ENCODE measurements at places on chromosomes 3 and 15.

GRCh38 chr3:114939920-114940319, 207.2 kb downstream of the ZBTB20 start:
- no peak for DNase-seq
- no peak overlapping the region for H3K27ac ChIP-seq
- no peaks in the 10 kb centered on the region for H3K36me3 ChIP-seq

GRCh38 chr3:16300307-16300706, 35.3 kb downstream of the OXNAD1 start:
- H3K36me3 ChIP-seq: peaks cover 65% of the 10 kb centered on the region
- H3K27me3 ChIP-seq: no peaks in the 10 kb centered on the region
- H3K4me3 ChIP-seq: peak overlapping the region; percentile 35
- no peak for DNase-seq
- H3K27ac ChIP-seq: peak overlapping the region; percentile 77

DNA sequence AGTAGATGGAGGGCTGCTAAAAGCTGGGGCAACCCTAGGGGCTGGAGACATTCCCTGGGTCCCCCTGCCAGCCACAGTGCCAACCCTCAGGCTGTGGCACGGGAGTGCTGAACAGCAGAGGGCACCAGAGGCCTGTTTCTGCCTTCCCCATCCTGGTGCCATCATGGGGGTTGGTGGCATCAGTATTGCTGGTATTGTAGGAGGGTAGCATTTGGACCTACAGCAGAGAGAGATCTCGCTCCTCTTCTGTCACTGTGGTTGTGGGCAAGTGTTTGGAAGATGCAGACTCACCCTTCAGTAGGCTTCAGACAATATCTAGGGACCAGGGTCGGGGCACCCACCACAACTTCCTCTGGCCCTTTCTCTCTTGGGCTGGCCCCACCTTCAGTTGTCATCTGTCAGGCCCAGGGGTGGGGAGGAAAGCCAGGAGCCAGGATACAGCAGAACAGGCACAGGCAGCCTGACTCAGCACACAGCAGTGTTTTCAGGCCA, 123.5 kb downstream of the RPLP1 start:
- no peaks in the 10 kb centered on the region for H3K36me3 ChIP-seq
- DNase-seq: peak; percentile 44
- no peaks in the 10 kb centered on the region for H3K4me1 ChIP-seq

- H3K4me1 ChIP-seq: no peaks in the 10 kb centered on the region
- H3K4me3 ChIP-seq: no peak overlapping the region
- H3K36me3 ChIP-seq: no peaks in the 10 kb centered on the region
- H3K27me3 ChIP-seq: no peaks in the 10 kb centered on the region
Observed at GRCh38 chr3:3087716-3088465, 22.3 kb downstream of the IL5RA start.

DNA sequence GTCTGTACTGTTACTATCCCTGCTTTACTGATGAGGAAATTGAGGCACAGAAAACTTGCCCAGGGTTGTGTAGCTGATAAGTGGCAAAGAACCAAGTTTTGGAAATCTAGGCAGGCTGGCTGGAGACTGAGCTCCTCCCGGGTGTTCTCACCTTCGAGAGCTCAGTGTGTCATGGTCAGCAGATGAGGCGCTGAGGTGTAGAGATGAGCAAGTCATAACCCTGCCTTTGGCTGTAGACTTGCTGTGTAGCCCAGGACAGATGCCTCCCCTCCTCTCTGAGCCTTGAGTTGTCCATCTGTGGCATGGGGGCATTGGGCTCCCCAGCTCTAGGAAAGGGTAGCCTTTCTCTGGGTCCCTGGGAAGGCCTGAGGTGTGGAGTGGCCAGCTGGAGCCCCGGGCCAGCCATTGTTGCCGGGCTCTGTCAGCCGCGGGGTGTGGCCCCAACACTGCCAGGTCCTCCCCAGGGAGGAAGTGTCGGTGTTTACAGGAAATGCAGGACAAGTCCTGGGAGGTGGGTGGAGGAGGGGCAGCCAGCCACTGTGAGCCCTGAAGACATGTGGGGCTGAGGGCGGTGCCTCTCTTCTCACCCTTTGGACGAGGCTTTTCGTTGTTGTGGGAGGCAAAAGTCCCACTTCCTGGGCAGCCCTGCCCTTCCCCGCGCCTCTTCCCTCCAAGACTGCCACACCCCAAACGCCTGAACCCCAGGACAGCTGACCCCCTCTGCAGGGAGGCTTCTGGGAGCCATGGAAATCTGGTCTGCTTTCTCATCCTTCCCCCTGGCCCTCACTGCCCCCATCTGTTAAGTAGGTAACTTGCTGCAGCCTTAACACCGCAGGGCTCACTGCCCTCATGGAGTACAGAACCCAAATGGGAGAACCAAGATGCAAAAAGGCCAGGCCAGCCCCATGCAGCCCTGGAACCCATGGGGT, 29.1 kb downstream of the FGD5 start:
- DNase-seq: no peak
- H3K27ac ChIP-seq: no peak overlapping the region
- peaks cover 30% of the 10 kb centered on the region for H3K27me3 ChIP-seq

DNA sequence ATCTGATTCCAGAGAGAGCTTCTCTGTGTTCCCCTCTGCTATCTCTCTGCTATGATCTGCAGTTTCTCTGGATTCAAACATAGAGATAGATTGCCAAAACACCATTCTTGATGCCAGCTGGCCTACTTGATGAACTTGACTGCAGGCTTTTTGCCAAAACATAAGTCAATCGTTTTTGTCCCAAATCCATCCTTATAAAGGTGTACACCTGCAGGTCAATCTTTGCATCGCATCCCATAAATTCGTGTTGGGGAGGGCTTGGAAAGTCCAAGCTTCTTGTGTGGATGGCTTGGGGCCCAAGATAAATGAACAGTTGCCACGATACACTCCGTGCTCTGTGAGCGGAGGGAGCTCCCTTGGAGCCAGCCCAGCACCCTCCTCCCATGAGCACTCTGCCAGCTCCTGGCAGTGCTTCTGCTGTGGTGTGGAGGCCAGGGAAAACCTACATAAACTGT, 2.7 kb downstream of the CERS3 start:
- no peaks in the 10 kb centered on the region for H3K27me3 ChIP-seq

- no peaks in the 10 kb centered on the region for H3K27me3 ChIP-seq
- H3K27ac ChIP-seq: no peak overlapping the region
- no peak overlapping the region for H3K4me3 ChIP-seq
- H3K4me1 ChIP-seq: no peaks in the 10 kb centered on the region
Observed at GRCh38 chr3:180698760-180699270, 19.5 kb upstream of the CCDC39 start.

DNA sequence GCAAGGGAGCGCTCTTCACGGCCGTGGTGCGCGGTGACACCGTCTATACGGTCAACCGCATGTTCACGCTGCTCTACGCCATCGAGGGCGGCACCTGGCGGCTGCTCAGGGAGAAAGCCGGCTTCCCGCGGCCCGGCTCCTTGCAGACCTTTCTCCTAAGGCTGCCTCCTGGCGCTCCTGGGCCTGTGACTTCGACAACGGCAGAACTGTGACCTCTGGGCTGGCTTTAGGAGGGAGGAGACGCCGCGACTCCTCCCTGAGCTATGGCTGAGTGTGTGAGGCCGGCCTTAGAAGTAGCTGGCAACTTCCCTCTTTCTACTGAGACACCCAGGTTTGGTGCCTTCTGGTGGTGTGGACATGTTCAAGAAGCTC, 1.4 kb downstream of the KBTBD13 start:
- DNase-seq: peak; percentile 27
- peaks cover 19% of the 10 kb centered on the region for H3K4me1 ChIP-seq
- H3K36me3 ChIP-seq: no peaks in the 10 kb centered on the region
- H3K27ac ChIP-seq: no peak overlapping the region

DNA sequence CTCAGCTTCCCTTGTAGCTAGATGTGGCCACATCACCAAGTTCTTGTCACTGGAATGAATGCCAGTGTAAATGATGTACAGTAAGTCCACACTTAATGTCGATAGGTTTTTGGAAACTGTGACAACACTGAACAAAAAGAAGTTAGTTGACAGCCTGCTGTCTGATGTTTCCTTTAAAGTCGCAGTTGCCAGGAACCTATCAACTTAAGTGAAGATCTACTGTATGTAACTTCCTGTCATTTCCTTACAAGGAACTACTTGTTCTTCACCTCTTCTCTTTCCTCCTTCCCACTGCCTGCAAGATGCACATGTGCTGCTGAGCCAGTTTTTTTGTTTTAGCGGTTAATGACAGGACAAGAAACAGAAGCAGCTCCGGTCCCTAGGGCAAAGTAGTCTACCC, 44.6 kb downstream of the HDGFL3 start:
- H3K27ac ChIP-seq: no peak overlapping the region
- peaks cover 17% of the 10 kb centered on the region for H3K4me1 ChIP-seq
- H3K4me3 ChIP-seq: no peak overlapping the region
- peaks cover 4% of the 10 kb centered on the region for H3K27me3 ChIP-seq
- H3K36me3 ChIP-seq: no peaks in the 10 kb centered on the region
- DNase-seq: peak; percentile 3

- no peaks in the 10 kb centered on the region for H3K27me3 ChIP-seq
- DNase-seq: no peak
- H3K4me3 ChIP-seq: no peak overlapping the region
- no peaks in the 10 kb centered on the region for H3K4me1 ChIP-seq
- H3K36me3 ChIP-seq: no peaks in the 10 kb centered on the region
Observed at GRCh38 chr3:42736081-42736480, 33.5 kb upstream of the HHATL start.

DNA sequence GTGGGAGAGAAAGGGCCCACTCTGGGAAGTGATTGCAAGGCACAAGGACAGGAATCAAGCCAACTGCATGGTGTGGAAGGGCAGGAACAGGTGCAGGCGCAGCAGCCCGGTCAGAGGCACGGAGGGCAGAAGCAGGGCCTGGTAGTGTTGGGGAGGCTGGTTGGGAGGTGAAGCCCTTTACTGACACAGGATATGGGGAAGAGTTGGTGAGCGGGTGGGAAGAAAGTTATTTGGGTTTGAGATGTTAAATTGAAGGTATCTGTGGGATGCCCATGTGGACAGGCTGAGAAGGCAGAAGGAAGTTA, 83.6 kb upstream of the ABHD2 start:
- H3K36me3 ChIP-seq: no peaks in the 10 kb centered on the region
- no peaks in the 10 kb centered on the region for H3K4me1 ChIP-seq
- DNase-seq: no peak
- H3K4me3 ChIP-seq: no peak overlapping the region

DNA sequence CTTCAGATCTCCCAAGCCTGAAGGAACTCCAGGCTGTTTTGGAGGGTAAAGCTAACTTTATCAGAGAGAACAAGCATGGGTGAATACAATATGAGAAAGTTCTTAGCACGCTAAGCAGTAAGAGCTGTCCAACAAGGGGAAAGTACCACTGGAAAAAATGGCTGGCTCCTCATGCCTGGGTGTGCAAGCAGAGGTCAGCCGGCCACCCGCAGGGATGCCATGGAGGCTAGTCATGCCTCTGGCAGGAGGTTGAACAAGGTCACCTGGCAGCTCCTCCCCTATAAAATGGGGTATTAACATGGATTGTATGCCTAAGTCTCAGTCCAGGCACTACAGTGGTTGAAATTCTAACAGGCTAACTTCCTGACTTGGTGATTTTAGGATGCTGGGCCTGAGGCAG, 75.4 kb upstream of the SLC6A1 start:
- no peak overlapping the region for H3K4me3 ChIP-seq
- no peak for DNase-seq
- no peak overlapping the region for H3K27ac ChIP-seq
- H3K36me3 ChIP-seq: no peaks in the 10 kb centered on the region
- no peaks in the 10 kb centered on the region for H3K4me1 ChIP-seq
- no peaks in the 10 kb centered on the region for H3K27me3 ChIP-seq

DNA sequence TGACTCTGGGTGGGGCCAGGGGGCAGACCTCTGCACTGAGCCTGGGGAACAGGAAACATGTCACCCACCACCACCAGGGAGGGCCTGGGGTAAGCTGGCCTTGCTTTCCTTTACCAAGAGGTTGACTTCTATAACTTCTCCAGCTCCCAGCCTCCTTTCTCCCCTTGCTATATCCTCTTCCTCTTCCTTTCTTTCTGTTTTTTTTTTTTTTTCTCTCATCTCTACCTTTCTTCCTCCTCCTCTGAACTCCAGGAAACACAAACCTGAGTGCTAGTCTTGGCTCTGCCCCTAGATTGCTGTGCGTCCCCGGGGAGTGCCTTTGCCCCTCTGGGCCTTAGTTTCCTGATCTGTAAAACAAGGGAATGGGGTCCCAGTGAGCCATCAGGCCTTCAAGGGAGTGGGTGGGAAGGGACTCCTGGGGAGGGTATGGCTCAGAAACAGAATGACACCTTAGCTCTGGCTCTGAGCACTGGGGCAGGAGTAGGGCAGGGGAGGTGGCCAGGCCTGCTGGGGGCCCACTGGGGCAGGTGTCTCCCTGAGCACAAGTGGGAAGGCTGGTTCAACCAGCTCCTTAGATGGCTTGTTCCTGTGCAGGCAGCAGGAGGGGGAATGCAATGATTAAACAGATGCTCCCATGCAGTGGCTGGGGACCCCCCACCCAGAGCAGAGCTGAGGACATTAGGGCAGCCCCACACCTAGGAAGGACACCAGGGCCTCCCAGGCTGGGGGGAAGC, 4.3 kb downstream of the SNX33 start:
- H3K36me3 ChIP-seq: no peaks in the 10 kb centered on the region
- no peaks in the 10 kb centered on the region for H3K27me3 ChIP-seq
- no peak overlapping the region for H3K4me3 ChIP-seq
- peaks cover under 1% of the 10 kb centered on the region for H3K4me1 ChIP-seq
- no peak overlapping the region for H3K27ac ChIP-seq

- no peak overlapping the region for H3K4me3 ChIP-seq
- no peak for DNase-seq
- H3K36me3 ChIP-seq: no peaks in the 10 kb centered on the region
- no peaks in the 10 kb centered on the region for H3K4me1 ChIP-seq
Observed at GRCh38 chr3:128463771-128464170, 2.9 kb downstream of the DNAJB8 start.
